ENCODE measurements at places on chromosomes 4 and X. TPM values are rescaled to one million over a fixed set of nuclear protein-coding genes. Genes with fewer than 3 reads are reported as not detected.

Gene SFRP2
- total RNA-seq, result 5.9 TPM

- no peak overlapping the region for H3K4me3 ChIP-seq
- no peak for DNase-seq
- H3K27ac ChIP-seq, result no peak overlapping the region
- peaks cover 11% of the 10 kb centered on the region for H3K27me3 ChIP-seq
- H3K4me1 ChIP-seq, result no peaks in the 10 kb centered on the region
Measured at GRCh38 chr4:10288830-10289537, 168.2 kb downstream of the ZNF518B start.

DNA sequence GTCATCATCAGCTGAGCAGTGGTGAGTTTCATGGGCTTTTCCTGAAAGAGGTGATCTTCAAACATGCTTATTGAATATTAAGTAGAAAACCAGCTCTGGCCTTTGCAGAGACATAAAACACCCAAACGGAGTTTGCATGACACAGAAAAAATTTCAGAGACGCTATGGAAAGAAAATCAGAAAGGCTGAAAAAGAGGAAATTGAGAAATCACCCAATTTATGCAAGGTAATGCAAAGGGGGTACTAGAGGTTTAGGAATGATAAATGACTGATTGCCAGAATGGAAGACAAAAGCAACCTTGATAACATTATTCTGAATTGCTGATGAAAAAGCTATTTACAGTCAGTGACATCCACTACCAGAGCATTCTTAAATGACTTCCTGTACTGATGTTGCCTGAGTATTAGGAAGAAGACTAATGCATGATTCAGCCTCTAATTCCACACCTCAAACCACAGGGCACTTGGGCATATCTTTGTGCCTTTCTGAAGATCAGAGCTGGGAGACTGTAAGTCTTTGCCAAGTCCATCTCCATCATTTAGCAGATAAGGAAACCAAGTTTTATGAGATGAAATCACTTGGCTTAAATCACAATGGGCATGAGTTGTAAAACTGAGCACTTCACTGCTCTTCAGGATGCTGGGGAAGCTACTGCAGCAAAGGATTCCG is 565.7 kb downstream of the PPARGC1A start:
- DNase-seq, result no peak
- H3K4me1 ChIP-seq, result peaks cover 5% of the 10 kb centered on the region
- H3K27ac ChIP-seq, result no peak overlapping the region
- no peaks in the 10 kb centered on the region for H3K36me3 ChIP-seq
- no peak overlapping the region for H3K4me3 ChIP-seq
- peaks cover 4% of the 10 kb centered on the region for H3K27me3 ChIP-seq

Gene GC
- total RNA-seq, result 71.9 TPM

Gene MAGEE1
- total RNA-seq, result 5.3 TPM

Gene TRAPPC2
- 15.5 TPM for total RNA-seq

Gene ODAPH
- total RNA-seq, result not detected

DNA sequence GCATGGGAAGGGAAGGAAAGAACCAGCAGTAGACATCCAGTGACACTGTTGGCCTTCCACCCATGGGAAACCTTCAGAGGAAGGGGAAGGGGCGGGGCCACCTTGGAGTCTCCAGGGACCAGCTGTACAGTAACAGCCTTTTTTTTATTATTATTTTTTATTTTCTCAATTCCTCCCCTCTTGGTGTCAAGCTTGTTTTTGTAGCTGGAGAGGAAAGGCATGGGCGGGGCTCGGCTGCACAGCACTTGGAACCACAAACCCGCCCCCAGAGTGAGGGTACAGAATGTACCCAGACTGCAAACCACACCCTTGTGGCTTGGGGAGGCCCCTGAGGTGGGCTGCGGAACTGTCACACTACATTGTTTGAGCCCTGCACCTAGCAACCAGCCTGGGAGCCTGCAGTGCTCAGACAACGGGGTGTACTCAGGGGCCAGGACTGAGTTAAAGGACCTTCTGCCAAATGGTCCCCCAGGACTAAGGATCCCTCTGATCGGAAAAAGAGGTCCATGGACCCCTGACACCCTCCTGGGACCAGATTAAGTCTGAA is 45.7 kb downstream of the PRPS1 start:
- no peak for DNase-seq
- no peak overlapping the region for H3K4me3 ChIP-seq
- H3K27me3 ChIP-seq, result no peaks in the 10 kb centered on the region
- no peak overlapping the region for H3K27ac ChIP-seq

DNA sequence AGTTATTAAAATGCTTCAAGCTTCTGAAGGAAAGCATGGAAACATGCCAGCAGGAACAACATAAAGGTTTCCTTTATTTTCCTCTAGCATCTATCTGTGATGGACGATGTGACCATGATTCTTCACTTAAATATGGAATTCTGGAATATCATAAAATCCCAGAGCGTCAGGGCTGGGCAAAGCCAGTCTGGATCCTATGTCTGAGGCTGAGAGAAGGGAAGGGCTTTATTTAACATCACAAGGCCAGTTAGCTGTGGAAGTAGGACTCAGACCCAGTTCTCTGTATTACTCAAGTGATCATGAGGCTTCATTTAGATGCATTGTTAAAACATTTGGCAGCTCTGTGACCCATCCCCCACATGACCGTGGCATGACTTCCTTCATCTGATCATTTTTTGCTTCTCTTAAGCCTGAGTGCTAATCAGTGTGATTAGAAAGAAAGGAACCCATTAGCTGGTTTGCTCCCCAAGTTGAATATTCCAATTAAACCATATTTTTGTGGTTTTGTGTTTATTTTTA is 40.9 kb upstream of the EOLA2 start:
- no peak overlapping the region for H3K27ac ChIP-seq
- no peaks in the 10 kb centered on the region for H3K4me1 ChIP-seq
- H3K36me3 ChIP-seq, result no peaks in the 10 kb centered on the region
- DNase-seq, result no peak
- no peak overlapping the region for H3K4me3 ChIP-seq
- no peaks in the 10 kb centered on the region for H3K27me3 ChIP-seq

Gene BEX4
- 80.1 TPM for total RNA-seq

Gene AMOT
- 507 TPM for total RNA-seq

- no peak overlapping the region for H3K4me3 ChIP-seq
- H3K4me1 ChIP-seq, result no peaks in the 10 kb centered on the region
- H3K27ac ChIP-seq, result no peak overlapping the region
- H3K36me3 ChIP-seq, result no peaks in the 10 kb centered on the region
- H3K27me3 ChIP-seq, result no peaks in the 10 kb centered on the region
Measured at GRCh38 chrX:8849458-8849857, 48.3 kb upstream of the FAM9A start.

- peaks cover 7% of the 10 kb centered on the region for H3K4me1 ChIP-seq
- no peaks in the 10 kb centered on the region for H3K27me3 ChIP-seq
- H3K4me3 ChIP-seq, result no peak overlapping the region
- no peak for DNase-seq
- no peaks in the 10 kb centered on the region for H3K36me3 ChIP-seq
Measured at GRCh38 chrX:40485102-40485826, 95.5 kb upstream of the ATP6AP2 start.

- no peaks in the 10 kb centered on the region for H3K36me3 ChIP-seq
- H3K4me1 ChIP-seq, result peaks cover 10% of the 10 kb centered on the region
- no peak for DNase-seq
- H3K27ac ChIP-seq, result peak overlapping the region; percentile 77
Measured at GRCh38 chrX:17860179-17860780, 818 bp downstream of the RAI2 start.

DNA sequence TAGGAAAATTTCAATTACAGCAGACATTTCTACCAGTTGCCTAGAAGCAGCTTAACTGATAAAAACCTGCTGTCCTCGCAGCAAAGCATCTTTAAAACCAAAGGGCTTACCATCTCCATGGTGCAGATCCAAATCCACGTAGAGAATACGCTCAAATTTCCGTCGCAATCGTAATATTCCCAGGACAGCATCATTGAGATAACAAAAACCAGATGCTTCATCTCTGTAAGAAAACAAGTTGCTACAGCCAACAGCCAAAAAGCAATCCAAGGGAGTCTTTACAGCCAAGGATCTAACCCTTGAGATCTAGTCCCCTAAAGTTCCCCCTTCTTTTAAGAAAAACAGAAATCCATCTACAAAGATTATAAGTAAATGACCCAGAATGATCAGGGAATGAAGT is 77.6 kb downstream of the HDAC8 start:
- no peaks in the 10 kb centered on the region for H3K27me3 ChIP-seq
- H3K4me1 ChIP-seq, result no peaks in the 10 kb centered on the region
- no peak overlapping the region for H3K27ac ChIP-seq
- H3K4me3 ChIP-seq, result no peak overlapping the region
- DNase-seq, result no peak
- peaks cover 5% of the 10 kb centered on the region for H3K36me3 ChIP-seq

GRCh38 chrX:39377773-39378172 is 576.5 kb downstream of the MID1IP1 start:
- H3K36me3 ChIP-seq, result no peaks in the 10 kb centered on the region
- H3K4me3 ChIP-seq, result no peak overlapping the region
- peaks cover 14% of the 10 kb centered on the region for H3K4me1 ChIP-seq
- DNase-seq, result no peak
- H3K27me3 ChIP-seq, result no peaks in the 10 kb centered on the region

DNA sequence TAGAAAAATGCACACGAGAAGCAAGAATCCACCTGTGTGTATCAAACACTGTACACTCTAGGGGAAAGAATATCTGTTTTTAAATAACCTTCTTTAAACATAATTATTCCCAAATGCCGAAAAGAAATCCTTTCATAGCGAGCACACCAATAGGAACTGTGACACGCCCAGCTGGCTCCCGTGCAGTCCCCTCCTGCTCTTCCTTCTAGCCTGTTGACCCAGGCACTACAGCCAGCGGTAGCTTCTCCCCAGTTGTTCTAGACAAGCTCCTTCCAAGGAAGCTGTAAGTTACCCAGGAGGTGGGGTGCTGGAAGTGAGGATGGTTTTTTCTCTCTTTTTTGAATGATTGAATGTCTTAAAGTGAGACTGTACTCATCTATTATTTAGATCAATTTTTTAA is 19.5 kb upstream of the NOCT start:
- H3K27me3 ChIP-seq, result no peaks in the 10 kb centered on the region
- no peak overlapping the region for H3K27ac ChIP-seq
- no peak overlapping the region for H3K4me3 ChIP-seq

Gene NOX1
- 0.70 TPM for total RNA-seq

- H3K36me3 ChIP-seq, result peaks cover 55% of the 10 kb centered on the region
- H3K4me3 ChIP-seq, result no peak overlapping the region
- no peaks in the 10 kb centered on the region for H3K27me3 ChIP-seq
- H3K4me1 ChIP-seq, result peaks cover 12% of the 10 kb centered on the region
- H3K27ac ChIP-seq, result peak overlapping the region; percentile 59
Measured at GRCh38 chr4:24564488-24564887, 19.9 kb downstream of the DHX15 start.

- peaks cover 4% of the 10 kb centered on the region for H3K4me1 ChIP-seq
- H3K36me3 ChIP-seq, result no peaks in the 10 kb centered on the region
- H3K4me3 ChIP-seq, result no peak overlapping the region
- H3K27me3 ChIP-seq, result no peaks in the 10 kb centered on the region
- peak overlapping the region; percentile 87 for H3K27ac ChIP-seq
- DNase-seq, result no peak
Measured at GRCh38 chr4:119093042-119093827, 42.4 kb upstream of the MYOZ2 start.

DNA sequence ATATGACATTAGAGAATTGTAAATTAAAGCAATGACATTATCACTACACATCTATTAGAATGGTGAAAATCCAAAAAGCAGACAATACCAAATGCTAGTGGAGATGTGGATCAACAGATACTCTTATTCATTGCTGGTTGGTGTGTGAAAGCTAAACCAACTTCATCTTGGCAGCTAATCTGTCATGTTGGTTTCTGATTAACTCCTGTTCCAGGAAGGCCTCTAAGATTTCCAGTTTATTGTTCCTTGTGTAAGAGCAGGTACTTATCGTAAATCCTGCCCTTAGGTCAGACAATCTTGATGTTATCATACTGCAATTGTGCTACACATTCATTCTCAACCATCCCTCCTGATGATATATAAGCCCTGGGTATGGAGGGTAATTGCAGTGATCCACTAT is 809.0 kb upstream of the DIAPH2 start:
- no peaks in the 10 kb centered on the region for H3K36me3 ChIP-seq
- no peaks in the 10 kb centered on the region for H3K27me3 ChIP-seq
- no peak for DNase-seq
- H3K27ac ChIP-seq, result no peak overlapping the region
- H3K4me1 ChIP-seq, result no peaks in the 10 kb centered on the region

Gene TEC
- total RNA-seq, result 1.8 TPM

GRCh38 chrX:148540671-148541583 is 40.5 kb downstream of the AFF2 start:
- no peaks in the 10 kb centered on the region for H3K36me3 ChIP-seq
- no peaks in the 10 kb centered on the region for H3K27me3 ChIP-seq
- H3K4me3 ChIP-seq, result no peak overlapping the region
- H3K4me1 ChIP-seq, result no peaks in the 10 kb centered on the region
- H3K27ac ChIP-seq, result no peak overlapping the region
- DNase-seq, result no peak

- no peaks in the 10 kb centered on the region for H3K27me3 ChIP-seq
- DNase-seq, result no peak
- no peak overlapping the region for H3K4me3 ChIP-seq
- no peaks in the 10 kb centered on the region for H3K4me1 ChIP-seq
- peak overlapping the region; percentile 30 for H3K27ac ChIP-seq
Measured at GRCh38 chrX:45070116-45071007, 130.3 kb downstream of the DIPK2B start.

GRCh38 chr4:140816806-140817510 is 60.8 kb upstream of the TBC1D9 start:
- H3K4me1 ChIP-seq, result no peaks in the 10 kb centered on the region
- H3K4me3 ChIP-seq, result no peak overlapping the region
- H3K27me3 ChIP-seq, result no peaks in the 10 kb centered on the region
- no peaks in the 10 kb centered on the region for H3K36me3 ChIP-seq
- H3K27ac ChIP-seq, result no peak overlapping the region

- H3K4me3 ChIP-seq, result no peak overlapping the region
- H3K27me3 ChIP-seq, result peaks cover 24% of the 10 kb centered on the region
- H3K36me3 ChIP-seq, result no peaks in the 10 kb centered on the region
- H3K4me1 ChIP-seq, result peaks cover 13% of the 10 kb centered on the region
Measured at GRCh38 chr4:89303814-89304388, 3.7 kb downstream of the GPRIN3 start.

Gene SPIN2A
- 1.1 TPM for total RNA-seq

- H3K4me1 ChIP-seq, result peaks cover 4% of the 10 kb centered on the region
- no peak overlapping the region for H3K4me3 ChIP-seq
- no peak for DNase-seq
Measured at GRCh38 chrX:53156207-53156596, 62.3 kb downstream of the KANTR start.

- no peaks in the 10 kb centered on the region for H3K4me1 ChIP-seq
- peaks cover 26% of the 10 kb centered on the region for H3K27me3 ChIP-seq
- DNase-seq, result no peak
Measured at GRCh38 chr4:186037692-186038658, 31.0 kb upstream of the TLR3 start.

Gene LDB2
- total RNA-seq, result 31.5 TPM
